ENCODE measurements at places on chromosomes 12 and 14. TPM values are rescaled to one million over a fixed set of nuclear protein-coding genes. Genes with fewer than 3 reads are reported as not detected.
A peak's percentile ranks its signal among the peaks of the same experiment; 100 is the strongest.

GRCh38 chr12:80709811-80710726 is 2.6 kb downstream of the MYF6 start:
- no peak for DNase-seq

DNA sequence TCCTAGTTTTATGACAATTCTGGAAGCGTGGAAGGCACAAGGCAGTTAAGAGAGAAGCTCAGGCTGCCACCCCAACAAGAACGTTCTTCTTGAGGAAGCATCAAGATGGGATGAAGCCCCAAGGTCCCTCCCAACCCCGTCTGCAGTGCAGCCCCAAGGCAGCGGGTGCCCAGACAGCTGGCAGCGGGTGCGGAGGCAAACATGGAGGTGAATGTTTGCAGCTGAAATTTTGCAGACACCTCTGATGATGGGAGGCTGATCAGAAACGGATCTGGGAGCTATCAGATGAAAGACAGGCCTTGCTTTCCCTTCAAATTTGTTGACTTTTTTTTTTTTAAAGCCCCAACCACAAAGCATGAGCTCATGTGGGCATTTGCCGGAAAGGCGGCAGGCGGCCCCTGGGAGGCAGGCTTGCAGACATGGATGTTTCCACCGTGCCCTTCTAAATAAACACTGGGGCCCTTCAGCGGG is 230.7 kb upstream of the RTL1 start:
- no peak for DNase-seq

GRCh38 chr14:74988993-74989392 is 13.7 kb upstream of the EIF2B2 start:
- DNase-seq, result no peak

DNA sequence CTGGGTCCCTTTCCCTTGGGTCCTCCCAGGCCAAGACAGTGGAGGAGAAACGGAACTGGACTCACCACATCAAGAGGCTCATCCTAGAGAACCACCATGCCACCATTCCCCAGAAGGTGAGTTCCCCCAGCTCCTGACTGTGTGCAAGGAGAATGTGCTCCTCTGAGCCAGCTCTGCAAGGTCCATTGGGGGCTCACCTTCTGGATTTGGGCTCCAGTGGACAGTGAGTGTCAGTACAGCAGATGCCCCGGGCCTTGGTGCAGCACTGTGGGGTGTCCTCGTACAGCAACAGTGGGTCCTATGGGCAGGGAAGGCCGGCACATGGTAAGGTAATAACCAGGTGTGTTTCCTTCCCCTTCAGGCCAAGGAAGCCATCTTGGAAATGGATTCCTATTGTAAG is 27.8 kb downstream of the PLEKHG3 start:
- DNase-seq, result no peak

GRCh38 chr14:70847406-70848090 is 38.2 kb upstream of the MAP3K9 start:
- DNase-seq, result no peak

DNA sequence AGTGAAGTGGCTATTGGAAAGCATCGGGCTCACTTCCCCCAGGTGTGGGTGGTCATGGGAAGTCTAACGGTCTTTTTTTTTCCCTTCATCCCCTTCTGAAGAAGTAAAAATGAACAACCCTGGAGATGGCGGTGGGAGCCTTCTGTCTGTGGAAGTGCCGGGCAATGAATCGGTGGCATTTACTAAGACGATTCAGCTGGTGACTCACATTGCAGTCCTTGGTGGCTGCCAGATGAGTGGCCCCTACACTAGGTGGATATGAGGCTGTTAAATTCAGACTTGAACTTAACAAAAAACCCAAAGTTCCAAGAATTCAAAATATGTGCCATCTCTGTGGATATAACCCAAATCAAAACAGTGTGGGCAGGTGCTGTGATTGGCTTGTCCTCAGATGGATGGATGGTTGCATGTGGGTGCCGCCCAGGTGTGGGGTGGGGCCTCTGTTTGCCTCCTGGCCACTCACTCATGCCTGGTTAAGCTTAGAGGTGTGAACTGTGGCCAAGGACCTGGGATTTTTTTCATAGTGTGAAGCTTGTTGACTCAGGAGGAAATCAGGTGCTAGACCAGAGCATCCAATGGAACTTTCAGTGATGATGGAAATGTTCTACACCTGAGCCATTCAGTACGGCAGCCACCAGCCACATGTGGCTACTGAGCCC is 176.7 kb upstream of the NOS1 start:
- DNase-seq, result no peak

DNA sequence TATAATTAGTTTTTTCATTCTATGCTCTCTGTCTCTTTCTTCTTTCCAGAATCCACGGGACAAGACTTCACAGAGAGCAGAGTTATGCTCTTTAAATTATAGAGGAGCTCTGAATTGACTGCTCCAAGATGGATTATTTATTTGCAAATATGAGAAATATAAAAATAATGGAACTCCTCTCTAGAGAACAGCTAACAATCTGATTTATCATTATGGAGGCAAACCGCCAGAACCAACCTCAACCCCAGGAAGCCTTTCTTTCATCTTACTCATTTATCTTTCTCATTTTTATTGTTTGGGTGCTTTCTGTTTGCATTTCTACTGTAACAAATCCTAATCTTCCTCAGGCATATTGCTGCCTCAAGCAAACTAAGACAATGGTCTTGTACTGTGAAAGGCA is 216.5 kb downstream of the C12orf50 start:
- DNase-seq, result no peak

DNA sequence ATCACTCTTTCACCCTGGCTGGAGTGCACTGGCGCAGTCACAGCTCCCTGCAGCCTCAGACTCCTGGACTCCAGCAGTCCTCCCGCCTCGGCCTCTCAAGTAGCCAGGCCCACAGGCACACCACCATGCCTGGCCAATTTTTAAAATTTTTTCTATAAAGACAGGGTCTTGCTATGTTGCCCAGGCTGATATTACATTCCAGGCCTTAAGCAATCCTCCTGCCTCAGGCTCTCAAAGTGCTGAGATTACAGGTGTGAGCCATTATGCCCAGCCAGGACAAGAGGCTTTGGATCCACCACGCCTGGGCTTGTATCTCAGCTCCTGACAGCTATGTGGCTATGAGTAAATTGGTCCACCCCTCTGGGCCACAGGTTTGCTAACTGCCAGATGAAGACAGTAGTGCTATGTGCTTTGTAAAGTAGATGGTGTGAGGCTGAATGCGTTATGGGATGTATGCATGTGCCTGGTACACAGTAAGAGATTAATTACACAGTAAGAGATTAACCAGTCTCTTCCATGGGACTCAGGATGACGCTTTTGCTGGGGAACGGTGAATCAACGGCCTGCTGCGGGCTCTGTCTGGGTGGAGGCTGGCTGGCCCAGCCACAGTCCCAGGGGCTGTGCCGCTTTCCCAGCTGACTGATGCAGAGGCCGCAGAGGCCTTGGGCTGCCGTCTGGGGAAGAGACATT is 53.3 kb upstream of the NCOR2 start:
- no peak for DNase-seq

DNA sequence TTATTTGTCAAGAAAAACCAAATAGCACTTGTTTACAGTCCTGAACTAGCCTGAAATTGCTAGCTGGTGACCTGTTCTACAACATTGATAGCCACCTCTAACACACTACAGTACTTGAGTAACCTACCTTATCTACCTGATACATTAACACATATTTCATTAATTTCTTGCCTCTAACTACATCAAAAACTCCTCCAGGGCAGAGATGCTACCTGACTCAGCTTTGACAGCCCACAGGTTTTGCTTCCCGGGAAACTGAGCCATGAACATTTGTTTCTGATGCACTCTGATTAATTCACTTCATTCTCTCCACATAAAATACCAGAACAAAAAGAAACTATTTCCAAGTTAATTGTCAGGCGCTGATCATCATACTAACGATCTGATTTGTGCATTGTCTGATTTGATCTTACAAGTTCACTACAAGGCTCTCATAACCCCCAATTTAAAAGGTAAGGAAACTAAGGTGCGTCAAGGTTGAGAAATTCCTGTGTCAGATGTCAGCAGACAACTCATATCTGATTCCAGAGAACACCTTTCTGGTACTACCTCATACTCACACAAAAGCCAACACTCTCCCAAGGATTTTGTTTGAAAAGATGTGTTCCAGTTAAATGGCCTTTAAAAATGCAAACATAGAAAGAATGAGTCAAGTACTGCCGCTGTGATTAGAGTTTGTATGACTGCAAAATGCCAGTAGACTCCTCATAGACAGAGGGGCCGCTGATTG is 768.7 kb downstream of the BCL11B start:
- no peak for DNase-seq

DNA sequence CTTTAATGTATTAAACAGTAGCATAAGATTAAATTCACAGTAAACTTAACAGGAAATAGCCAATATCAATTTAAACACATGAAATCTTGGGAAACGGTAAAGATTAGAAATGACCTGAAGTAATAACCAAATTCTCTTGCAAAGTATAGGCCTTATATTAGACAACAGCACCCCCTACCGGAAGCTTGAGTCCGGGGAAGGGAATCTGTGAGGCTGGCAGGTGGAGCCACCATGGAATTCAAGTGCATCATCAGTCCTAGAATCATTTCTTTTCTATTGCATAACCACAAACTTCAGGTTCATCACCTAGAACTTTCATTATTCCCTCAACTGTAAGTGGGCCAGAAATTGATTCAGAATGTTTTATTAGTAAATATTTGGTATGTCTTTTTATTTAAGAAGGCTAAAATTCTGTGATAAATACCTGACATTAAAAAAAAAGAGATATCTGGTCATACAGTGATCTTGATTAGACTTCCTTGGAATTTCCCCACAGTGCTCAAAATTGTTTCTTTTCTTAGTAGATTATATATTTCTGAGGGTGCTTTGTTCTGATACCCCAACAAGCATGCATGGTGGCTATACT is 48.6 kb downstream of the AP5M1 start:
- DNase-seq, result peak; percentile 70

- no peak for DNase-seq
Measured at GRCh38 chr14:104254735-104255400, 116.5 kb downstream of the KIF26A start.

- DNase-seq, result no peak
Measured at GRCh38 chr12:82910246-82910893, 223.7 kb downstream of the TMTC2 start.

GRCh38 chr14:22689199-22689598 is 45.0 kb upstream of the OR6J1 start:
- DNase-seq, result no peak

- no peak for DNase-seq
Measured at GRCh38 chr12:115169981-115170380, 486.0 kb upstream of the TBX3 start.

DNA sequence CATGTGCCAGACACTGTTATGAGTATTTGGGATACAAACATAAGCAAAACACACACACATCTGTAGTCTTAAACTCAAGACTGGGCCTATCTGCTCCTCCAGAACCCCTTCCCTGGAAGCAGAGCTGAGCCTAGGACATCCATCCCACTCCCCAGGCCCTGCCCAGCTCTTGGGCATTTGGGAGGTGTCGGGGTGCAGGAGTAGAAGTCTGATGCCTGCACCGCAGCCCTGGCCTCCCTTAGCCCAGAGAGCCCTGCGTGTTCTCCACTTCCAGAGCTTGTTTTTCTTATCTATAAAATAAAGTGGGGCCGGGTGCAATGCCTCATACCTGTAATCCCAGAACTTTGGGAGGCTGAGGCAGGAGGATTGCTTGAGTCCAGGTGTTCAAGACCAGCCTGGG is 11.7 kb downstream of the HSP90AA1 start:
- peak; percentile 7 for DNase-seq

GRCh38 chr12:49917166-49917787 is 13.6 kb upstream of the FAIM2 start:
- peak; percentile 69 for DNase-seq

DNA sequence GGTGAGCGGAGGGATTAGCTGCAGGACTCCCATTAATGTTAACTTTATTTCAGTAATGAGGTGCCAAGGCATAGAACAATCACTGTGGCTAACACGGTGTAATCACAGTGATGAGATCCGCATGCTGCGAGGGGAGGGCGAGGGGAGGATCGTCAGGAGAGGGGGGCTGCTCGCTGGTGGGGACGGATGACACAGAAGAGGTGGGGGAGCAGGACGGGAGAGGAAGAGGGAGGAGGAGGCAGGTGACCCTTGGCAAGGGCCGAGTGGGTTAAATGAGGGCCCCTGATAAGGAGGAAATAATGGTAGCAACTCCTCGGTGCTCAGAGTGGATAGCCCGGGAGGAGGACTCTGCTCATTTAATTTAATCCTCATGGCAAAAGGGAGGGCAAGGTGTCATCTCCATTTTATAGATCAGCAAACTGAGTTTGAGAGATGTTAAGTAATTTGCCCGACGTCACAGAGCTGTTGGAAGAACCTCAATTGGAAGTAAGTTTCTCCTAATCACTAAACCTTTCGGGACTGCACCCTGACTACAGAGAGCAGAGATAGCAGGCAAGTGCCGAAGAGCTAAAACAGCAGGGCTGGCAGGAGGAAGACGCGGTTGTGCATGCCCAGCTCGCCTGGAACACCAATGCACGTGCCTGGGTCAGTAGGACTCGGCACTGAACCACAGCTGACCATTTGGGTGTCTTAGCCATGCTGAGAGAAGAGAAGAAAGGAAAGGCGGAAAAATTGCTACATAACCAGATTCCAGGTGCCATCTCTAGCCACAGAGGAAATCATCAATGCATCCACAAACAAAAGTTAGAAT is 43.0 kb downstream of the SPRING1 start:
- DNase-seq, result no peak

DNA sequence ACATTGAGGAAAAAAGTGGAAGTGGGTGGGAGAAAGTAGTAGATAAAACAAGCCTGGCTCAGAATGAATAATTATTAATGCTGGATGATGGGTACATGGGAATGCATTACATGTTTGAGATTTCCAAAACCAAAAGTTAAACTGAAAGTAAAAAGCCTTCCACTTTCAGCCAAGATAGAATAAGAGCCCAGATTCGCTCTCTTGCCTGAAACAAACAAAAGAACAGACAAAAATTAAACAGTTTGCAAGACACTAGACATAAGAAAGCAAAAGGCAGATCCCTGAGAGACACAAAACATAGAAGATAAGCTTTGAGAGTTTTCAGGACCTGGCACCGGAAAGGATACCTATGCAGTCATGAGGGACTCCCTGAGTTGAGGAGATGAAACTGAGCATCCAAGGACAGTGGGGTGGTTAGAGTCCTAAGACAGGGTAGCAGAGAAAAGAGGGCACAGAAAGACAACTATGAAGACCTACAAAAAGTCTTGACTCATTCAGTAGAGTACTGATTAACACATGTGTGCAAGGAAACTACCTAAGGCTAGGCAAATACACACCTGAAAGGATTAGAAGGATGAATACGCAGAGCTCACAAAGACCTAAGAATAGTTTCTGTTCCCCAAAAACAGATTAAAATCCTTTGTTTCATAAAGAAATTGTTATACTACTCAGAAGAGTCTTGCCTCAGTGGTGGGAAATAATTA is 54.1 kb downstream of the CEP83 start:
- DNase-seq, result no peak

- no peak for DNase-seq
Measured at GRCh38 chr14:64952598-64953309, 10.2 kb upstream of the GPX2 start.

- no peak for DNase-seq
Measured at GRCh38 chr12:22712083-22712482, 87.1 kb downstream of the ETNK1 start.

The GSC gene
- total RNA-seq, result not detected

The C1QL4 gene
- 1.0 TPM for total RNA-seq

The PUS7L gene
- total RNA-seq, result 14.5 TPM

The ZNF84 gene
- total RNA-seq, result 32.7 TPM

The NYNRIN gene
- 12.1 TPM for total RNA-seq

The SLC39A2 gene
- total RNA-seq, result not detected

The RASSF8 gene
- 52.8 TPM for total RNA-seq

The RIMBP2 gene
- 51.7 TPM for total RNA-seq

The OLR1 gene
- total RNA-seq, result 6.7 TPM

The PLCZ1 gene
- total RNA-seq, result not detected

The SYCP3 gene
- 0.25 TPM for total RNA-seq

The ATP5F1B gene
- 568 TPM for total RNA-seq

The ACACB gene
- 56.8 TPM for total RNA-seq

The LIN7A gene
- 9.7 TPM for total RNA-seq

The NRDE2 gene
- total RNA-seq, result 27.9 TPM

The BICD1 gene
- total RNA-seq, result 36.7 TPM

All from kidney (tissue), 22 donors.